DMS153 (cell line): ENCODE measurements at places on chromosomes 3 and 15.

DNA sequence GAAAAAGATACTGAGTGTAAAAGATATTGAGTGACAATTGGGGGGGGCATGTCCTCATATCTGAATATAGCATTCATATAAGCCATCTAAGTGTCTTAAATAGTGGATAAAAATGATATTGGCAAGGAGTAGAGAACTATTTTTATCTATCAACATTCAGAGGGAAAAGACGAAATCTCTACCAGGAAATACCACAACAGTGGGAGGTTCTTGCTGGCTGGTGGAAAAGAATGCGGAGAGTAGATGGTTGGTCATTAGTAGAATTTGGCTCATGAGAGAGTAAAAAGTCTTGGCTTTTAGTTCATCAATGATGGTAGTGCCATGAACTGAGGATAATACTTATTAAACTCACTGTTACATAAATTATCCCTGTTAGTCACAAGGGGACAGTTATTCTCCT lies 4.8 kb upstream of the TCF12 start:
- no peak for DNase-seq

GRCh38 chr15:85557385-85557784 lies 177.0 kb downstream of the AKAP13 start:
- no peak for DNase-seq

- DNase-seq = no peak
Measured at GRCh38 chr3:111684640-111685039, 89.5 kb upstream of the ZBED2 start.

- no peak for DNase-seq
Measured at GRCh38 chr3:39671600-39671999, 137.8 kb upstream of the MYRIP start.

DNA sequence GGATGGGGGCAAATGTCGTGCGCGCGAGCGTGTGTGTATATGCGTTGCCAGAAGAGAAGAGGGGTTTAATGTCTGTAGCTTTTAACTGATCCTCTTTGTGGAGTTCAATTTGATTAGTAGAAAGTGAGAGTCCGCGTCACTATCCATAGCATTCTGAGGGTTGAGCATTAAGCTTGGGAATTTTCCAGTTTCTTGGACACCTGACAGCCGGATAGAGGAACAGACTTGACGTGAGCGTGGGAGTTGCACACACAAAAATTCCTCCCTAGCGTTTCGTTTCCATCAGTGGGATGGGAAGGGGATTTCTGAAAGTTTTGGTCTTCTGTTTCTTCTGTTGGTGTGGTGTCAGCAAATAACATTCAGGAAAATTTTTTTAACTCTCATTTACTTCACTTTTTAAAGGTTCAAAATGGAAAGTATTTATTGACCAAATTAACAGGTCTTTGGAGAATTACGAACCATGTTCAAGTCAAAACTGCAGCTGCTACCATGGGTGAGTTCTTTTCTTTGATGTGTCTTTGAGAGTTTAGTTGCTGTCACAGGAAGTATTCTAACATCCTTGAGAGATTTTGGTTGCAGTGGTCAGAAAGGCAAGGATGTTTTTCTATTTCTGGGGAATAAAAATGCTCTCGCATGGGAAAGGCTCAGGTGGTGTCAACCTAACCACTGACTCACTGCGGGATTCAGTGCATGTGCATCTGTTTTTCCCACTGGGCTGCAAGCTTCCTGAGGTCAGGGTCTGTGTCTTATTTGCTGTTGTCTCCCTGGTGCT lies 841 bp downstream of the POGLUT1 start:
- DNase-seq = no peak

DNA sequence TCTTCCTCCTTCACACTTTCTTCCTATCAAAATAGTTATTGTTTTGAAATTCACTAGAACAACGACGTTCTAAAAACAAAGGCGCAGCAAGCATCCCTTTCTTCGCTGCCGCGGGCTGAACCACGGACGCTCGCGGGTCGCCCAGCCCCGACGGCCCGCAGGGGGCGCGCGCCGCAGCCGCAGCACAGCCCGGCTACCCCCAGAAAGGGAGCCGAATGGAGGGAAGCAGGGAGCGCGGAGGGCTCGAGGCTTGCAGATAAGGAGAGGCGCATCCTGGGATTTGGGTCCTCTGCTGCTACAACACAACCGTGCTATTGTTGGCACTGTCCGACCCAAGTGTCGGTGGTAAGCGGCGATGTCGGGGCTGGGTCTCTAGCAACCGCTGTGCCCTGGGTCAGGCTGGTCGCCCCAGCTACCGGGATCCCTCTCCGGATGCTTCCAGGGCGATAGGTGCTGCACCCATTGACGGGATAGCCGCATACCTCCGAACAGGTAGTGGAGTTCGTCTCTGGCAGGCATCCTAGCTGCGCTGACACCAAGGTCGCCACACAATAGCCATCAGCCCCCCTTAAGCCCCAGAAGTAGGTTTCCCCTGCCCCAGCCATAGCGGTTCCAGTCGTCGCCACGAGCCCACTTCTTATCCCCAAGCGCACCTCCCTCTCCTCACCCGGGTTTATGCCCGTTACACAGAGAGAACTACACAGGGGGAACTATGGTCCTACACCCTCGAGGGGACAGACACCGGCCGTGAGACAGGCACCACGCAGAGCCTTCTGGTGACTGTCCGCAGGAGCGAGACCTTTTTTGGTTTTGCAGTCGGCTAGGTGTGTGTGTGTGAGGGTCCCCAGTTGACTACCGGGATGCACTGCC lies 6.0 kb downstream of the ONECUT1 start:
- DNase-seq = no peak

GRCh38 chr3:42572278-42572677 lies 9.5 kb downstream of the SEC22C start:
- DNase-seq = no peak

- DNase-seq = no peak
Measured at GRCh38 chr3:60053526-60054265, 1003.9 kb upstream of the CFAP20DC start.

DNA sequence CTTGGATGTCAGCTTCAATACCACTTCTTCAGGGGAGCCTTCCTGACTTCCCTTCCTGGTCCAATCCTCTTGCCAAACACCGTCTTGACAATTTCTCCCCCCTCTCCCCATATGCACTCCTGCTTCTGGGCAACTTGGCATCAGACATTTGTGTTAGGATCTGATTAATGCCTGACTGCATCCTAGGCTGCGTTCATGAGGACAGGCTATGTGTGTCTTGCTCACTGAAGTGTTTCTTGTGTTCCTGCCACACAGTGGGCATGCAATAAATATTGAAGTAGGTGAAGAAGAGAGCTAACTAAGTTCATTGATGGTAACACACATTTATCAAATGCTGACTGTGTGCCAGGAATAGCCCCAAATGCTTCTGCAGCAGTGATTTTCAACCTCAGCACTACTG lies 36.4 kb upstream of the WNT5A start:
- no peak for DNase-seq
